Endothelial cell (in vitro differentiated cells): ENCODE measurements at places on chromosomes 3 and 15.

- DNase-seq: no peak
These were observed 528.2 kb downstream of the NR2F2 start for GRCh38 chr15:96858694-96859093.

DNA sequence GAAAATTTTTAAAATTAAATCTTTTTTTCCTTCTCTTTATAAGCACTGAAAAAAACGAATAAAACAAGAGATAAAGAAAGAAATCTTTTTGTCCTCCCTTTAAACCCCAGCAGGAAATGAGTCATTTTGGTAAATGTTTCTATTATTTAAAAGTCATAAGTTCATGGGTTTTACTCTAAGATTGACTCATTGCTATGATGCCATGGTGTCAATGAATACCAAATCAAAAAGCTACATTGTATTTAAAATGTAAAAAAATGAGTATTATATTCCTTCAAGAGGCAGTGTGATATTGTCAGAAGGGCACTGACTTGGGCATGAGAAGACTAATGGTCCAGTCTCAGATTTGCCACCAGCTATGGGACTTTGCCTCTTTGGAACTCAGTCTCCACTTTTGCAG, 303.4 kb upstream of the DNAJC19 start:
- no peak for DNase-seq

DNA sequence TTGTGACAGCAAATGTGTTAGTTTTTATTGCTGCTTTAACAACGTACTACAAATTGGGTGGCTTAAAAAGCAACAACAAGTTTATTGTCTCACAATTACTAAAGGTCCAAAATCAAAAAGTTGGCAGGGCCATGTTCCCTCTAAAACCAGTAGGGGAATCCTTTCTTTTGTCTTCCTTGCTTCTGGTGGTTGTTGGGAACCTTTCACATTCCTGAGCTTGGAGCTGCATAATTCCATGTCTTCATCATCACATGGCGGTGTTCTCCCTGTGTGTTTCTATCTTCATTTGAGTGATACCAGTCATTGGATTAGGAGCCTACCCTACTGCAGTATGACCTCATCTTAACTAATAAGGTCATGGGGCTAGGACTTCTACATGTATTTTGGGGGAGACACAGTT, 7.4 kb downstream of the SPRED1 start:
- no peak for DNase-seq

DNA sequence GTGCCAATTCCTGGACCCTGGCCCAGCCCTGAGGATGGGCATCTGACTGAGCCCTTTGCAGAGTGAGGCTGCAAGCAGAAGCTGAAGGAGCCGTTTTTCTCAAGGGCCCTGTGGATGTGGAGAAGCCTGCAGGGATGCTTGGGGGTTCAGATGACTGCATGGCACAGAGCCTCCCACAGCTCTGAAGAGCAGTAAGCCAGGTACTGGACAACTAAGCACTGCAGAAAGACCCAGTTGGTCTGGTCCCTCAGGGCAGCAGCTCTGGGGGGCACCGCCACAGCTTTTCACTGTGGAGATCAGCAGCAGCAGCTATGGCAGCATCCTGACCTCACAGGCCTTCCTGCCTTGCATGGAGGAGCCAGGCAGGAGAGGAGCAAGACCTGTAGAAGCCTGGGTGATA, 67.6 kb downstream of the CRYGS start:
- DNase-seq: no peak
